ENCODE measurements at places on chromosomes 7 and 10. TPM values are rescaled to one million over a fixed set of nuclear protein-coding genes. Genes with fewer than 3 reads are reported as not detected.

DNA sequence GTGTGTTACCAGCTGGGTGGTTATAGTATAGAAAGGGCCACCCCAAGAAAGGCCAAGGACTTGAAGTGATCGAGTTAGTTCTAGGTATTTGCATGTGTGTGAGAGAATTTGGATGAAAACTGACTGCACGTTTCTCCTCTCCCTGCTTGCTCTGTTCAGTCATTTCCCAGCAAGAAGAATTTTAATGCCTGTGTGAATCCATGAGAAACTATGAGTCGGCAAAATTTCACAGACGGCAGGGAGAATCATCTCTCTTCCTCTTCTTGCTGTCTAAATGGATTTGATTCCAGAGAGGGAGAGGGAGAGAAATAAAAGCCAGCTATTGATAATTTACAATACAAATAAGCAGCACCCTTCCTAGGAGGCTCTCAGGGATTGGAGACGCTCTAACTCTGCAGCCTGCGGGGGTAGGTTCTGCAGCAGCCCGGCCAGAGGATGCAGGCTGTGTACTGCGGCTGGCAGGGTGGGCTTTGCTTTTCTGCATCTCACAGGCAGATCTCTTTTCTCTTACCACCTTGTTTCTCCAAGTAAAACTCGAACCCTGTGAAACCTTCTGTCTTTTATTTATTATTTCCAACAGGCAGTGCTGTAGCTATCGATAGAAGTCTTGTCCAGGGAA, 183.6 kb downstream of the TCF7L2 start:
- DNase-seq: no peak

- no peak for DNase-seq
Observed at GRCh38 chr10:34237898-34238455, 577.1 kb downstream of the PARD3 start.

ASZ1 gene
- not detected for total RNA-seq

EGFR gene
- total RNA-seq: 4.2 TPM
